ENCODE measurements at places on chromosomes 5 and 9. TPM values are rescaled to one million over a fixed set of nuclear protein-coding genes. Genes with fewer than 3 reads are reported as not detected.
A peak's percentile ranks its signal among the peaks of the same experiment; 100 is the strongest.

LCN1 gene
- total RNA-seq = not detected

PLCXD3 gene
- total RNA-seq = 0.62 TPM

CHSY3 gene
- total RNA-seq = 3.2 TPM

GPR150 gene
- not detected for total RNA-seq

PCDHGA12 gene
- total RNA-seq = 9.8 TPM

BTNL3 gene
- not detected for total RNA-seq

FBP2 gene
- not detected for total RNA-seq

DNA sequence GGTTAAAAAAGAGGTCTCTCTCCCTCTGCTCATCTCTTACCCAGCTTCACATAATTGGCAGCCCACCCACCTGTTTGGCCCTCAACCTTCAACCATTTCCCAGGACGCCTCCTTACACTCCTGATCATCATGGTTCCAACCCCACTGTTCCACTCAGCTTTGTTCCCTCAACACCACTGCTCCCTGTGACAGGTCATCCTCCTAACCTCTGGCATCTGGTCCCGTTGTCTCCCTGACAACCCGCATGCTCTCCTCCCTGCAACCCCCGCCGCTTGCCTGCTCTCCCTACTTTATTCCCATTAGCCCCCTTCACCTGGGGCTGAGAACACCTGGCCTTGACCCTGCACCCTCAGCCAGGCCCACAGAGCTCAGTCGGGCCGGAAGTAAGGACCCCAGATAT is 12.9 kb downstream of the PCDHGC5 start:
- no peak for ATAC-seq

GRCh38 chr9:86764221-86764624 is 183.1 kb downstream of the GAS1 start:
- peak; percentile 25 for ATAC-seq

DNA sequence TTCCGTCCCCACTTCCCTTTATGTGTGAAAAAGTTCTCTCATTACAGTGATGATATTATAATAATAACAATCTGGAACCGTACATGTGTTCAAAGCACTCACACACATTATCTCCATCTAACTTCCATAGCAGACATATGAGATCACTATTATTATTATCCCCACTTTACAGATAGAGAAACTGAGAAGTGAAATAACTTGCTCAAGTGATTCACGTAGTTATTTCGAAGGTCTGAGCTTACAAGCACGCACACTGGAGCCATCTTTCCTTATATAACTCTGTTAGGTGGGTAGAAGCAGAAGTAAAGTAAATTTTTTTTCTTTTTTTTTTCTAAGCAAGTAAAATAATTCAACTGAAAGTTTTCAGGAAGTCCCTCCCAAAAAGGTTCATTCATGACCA is 62.9 kb upstream of the PTGER4 start:
- ATAC-seq = no peak

GRCh38 chr5:104186100-104186499 is 623.5 kb upstream of the NUDT12 start:
- ATAC-seq = no peak

- no peak for ATAC-seq
These were observed 59.6 kb upstream of the CPLANE1 start for GRCh38 chr5:37308793-37309192.

DNA sequence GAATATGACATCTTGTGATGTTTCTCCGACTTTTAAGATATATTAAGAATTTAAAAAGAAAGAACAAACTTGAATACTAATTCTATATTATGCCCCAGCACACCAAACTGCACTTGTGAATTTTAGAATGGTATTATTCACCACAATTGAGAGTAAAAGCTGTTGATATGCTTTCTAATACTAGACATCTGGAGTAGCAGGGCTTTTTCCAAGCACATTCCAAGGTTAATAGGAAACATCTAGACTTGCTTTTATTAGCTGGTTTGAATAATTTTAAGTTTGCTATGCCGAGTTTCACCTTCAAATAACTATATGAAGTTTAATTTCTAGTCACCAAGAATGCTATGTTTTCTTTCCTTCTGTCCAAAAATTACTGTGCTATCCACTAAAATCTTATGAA is 13.5 kb downstream of the NREP start:
- no peak for ATAC-seq

GRCh38 chr9:74309654-74310053 is 187.5 kb upstream of the RORB start:
- no peak for ATAC-seq

DNA sequence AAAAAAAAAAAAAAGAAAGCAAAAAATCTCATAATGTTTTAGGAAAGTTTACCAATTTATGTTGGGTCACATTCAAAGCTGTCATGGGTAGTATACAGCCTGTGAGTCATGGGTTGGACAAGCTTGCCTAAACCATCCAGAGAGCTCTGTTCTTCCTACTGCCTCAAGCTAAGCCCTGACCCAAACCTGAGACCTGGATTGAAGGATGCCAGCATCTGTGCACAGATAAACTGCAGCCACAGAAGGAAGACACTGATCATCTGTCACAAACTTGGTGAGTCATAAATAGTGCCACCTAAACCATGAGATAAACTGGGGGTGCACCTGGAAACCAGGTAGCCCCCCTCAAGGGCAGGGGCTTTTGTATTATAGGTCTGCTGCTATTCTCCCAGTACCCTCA is 31.0 kb downstream of the CSF2 start:
- ATAC-seq = no peak

DNA sequence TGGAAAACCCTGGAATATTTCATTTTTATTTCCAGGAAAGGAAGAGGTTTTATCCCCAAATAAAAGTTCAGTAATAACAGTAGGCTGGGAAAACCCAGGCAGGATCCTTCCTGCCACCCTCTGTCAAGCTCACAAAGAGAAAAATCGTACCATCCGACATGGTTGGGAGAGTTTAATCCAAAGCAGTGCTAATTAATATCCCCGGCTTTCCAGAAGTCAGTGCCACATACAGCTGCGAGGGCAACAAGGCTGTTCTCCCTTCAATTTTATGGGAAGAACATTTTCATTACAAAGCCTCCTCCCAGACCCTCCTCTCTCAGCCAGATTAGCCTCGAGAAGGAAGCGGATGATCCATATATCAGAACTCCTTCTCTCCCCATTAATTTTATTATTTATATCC is 95.5 kb downstream of the PAX5 start:
- no peak for ATAC-seq

GRCh38 chr5:128629157-128629556 is 91.1 kb upstream of the FBN2 start:
- ATAC-seq = no peak

- ATAC-seq = no peak
These were observed 187.8 kb downstream of the MEF2C start for GRCh38 chr5:88695232-88695631.

DNA sequence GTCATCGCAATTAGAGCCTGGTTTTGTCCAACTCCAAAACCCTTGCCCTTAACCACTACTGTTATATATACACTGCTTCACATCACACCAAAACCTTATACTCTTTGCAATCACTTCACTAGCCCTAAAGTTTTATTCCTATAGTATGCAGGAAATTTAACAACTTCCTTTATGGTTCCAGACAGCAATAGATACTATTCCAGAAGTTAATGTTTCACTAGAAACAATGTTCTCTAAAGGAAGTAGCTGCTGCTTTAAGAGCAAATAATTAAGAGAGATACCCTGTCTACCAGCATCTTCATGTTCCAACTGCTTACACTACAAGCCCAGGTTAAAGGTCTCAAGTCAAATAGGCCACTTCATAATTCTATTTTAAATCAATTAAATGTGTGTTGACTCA is 22.0 kb downstream of the FREM1 start:
- ATAC-seq = no peak

- ATAC-seq = no peak
These were observed 369.0 kb downstream of the ACTL7B start for GRCh38 chr9:108486831-108487230.

DNA sequence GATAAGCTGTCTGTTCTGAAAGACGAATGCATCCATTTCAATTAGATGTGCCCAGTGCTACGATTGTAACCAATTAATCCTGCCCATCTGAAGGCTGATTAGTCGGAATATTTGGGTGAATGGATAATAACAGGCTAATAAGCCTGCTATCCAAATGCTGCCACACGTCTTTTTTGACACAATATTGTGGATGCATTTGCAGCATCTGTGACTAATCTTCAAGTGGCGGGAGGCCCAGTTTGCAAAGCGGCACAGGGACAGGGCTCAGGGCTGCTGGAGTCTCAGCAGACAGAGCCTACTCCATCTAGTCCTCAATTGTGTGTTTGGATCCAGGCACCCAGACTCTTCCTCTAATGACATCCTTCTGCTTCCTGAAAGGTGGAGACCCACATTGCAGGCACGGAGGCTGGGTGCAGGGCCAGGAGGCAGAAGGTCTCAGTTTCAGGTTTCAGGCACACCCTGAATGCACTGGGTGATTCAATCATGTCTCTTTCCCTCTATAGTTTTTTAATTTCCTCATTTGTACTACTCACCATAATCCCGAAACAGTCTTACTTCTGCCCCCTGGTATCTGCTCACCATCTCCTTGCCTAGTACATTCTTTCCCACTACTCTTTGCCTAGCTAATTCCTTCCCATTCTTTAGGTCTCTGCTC is 169.6 kb downstream of the ASTN2 start:
- ATAC-seq = no peak

DNA sequence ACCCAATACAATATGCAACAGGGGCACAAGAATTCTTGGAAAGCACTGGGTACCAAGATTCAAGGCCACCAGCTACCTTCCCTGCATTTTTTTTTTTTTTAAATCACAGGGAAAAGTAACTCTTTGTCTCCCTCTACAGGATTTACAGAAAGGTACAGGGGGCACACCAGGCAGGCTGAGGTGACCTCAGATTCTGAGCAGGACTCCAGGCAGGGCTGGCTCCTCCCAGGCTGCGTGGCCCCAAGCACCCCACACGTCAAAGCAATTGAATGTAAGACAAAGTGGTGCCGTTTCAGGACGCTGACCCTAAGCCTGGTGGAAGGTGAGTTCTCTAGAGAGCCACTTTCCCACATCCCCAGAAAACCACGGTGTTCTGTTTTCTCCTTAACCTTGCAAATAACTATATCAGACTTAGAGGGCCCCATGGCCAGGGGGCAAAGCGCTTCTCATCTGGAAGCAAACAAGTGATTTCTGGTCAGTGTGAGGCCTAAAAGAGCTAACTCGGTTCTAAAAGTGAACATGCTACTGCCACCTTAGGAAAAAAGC is 222.6 kb downstream of the ROR2 start:
- ATAC-seq = no peak

DNA sequence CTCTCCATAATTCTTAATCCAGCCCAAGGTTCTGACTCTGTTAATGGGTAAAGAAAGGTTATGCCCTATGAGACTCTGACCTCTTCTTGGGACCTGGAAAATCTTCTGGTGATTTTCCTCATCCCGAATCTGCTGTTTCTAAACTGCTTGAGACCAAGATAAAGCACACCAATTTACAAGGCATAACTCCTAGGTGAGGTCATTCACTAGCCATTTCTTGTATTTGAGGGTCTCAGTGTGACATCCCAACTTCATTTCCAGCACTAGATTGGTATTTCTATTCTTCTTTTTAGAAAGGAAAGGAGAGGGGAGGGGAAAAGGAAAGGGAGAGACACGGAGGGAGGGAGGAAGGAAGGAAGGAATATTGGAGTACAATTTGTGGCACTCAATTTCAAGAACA is 51.6 kb downstream of the SLC1A1 start:
- ATAC-seq = no peak

GRCh38 chr9:90552317-90552716 is 90.3 kb downstream of the DIRAS2 start:
- ATAC-seq = no peak

DNA sequence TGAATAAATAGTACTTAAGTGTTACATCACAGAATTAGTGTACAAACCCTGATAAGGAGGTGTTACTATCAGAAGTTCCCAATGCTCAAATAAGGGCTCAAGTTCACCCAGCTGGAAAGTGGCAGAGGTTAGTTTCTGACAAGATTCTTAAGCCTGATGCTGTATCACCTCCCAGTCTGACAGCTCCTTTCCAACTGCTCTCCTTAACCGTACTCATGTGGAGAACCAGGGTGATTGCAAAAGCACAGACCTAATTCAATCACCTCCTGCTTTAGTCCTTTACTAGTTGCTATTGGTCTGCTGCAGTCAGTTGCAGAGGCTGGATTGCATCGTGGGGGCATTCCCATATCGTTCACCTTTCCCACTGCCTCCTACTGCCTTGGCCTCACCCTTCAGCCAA is 100.4 kb upstream of the ZNF618 start:
- ATAC-seq = no peak

GRCh38 chr9:16003785-16004184 is 450.9 kb downstream of the CCDC171 start:
- no peak for ATAC-seq

DNA sequence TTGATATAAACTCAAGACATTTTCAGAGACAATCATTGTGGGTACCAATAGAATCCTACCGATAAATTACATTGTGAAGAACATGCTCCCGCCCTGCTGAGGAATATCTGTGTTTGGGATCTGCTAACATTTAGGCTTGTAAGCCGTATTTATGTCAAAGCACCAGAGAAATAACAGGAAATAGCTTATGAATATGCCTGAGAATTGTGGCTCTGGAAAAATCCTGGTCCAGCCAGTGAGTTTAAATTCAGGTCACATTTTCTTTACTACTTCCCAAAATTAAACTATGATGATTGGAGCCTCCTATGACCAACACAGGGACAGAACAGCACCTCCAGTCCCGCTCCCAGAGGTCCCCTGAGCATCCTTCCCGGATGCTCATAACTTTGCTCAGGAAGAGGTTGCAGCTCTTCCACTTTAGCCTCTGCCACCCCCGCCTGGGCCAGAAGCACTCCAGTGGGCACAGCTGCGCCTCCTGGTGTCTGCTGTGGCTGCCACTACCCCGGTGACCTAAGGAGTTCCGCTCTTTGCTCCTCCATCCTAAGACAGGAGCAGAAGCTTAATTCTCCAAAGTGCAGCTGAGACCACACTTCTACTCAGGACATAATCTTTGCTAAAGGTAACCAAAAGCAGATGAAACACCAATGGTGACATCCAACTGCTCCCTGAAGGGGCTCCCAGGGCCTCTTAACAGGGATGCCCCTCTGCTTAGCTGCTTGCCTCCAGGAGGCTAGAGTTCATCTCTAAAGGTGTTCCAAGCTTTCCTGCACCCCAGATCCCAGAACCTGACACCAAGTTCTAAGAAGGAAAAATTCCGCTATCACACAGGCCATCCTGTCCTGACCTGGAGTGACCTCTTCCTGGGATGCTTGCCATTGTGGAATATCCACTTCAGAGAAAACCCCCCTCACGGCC is 58.8 kb downstream of the SLC1A1 start:
- no peak for ATAC-seq

DNA sequence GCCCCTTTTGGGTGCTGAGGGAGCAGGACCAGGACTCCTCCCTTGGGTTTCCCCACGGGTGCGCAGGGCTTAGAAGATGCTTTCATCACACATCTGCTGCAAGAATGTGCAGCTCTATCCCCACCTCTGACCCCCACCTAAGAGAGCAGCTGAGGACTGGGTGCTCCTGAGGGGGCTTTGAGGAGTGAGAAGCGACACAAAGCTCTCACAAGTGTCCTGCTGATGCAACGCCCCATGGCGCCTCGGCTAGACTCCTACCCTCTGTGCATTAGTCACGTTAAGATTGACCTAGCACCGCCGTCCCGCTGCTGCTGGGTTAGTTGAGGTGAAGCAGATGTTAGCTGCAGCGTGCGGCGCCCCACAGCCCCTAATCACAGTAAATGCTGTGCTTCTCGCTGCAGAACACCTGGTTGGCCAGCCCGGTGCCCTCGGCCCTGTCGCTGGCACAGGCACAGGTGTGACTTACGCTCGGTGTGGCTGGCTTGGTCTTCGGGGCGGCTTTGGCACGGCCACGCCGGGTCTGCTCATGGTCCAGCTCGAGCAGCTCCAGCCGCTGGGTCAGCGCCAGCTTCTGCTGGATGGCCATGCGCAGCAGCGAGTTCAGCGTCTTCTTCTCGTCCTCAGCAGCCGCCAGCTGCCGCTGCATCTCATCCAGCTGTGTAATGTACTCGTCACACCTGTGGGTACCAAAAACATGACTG is 45.0 kb upstream of the IPPK start:
- ATAC-seq = no peak

Measured in gastroesophageal sphincter (tissue), 4 donors.